ENCODE measurements at places on chromosomes 12 and 14.

GRCh38 chr14:64423987-64424386 is 35.8 kb downstream of the MTHFD1 start:
- peak; percentile 66 for DNase-seq

GRCh38 chr14:63286071-63286470 is 32.7 kb downstream of the GPHB5 start:
- no peak for DNase-seq

- peak; percentile 69 for DNase-seq
Measured at GRCh38 chr12:51695241-51696010, 104.4 kb downstream of the SCN8A start.

GRCh38 chr14:72522847-72523246 is 371.1 kb downstream of the DPF3 start:
- DNase-seq: no peak

- no peak for DNase-seq
Measured at GRCh38 chr12:26576266-26576665, 256.7 kb downstream of the ITPR2 start.

DNA sequence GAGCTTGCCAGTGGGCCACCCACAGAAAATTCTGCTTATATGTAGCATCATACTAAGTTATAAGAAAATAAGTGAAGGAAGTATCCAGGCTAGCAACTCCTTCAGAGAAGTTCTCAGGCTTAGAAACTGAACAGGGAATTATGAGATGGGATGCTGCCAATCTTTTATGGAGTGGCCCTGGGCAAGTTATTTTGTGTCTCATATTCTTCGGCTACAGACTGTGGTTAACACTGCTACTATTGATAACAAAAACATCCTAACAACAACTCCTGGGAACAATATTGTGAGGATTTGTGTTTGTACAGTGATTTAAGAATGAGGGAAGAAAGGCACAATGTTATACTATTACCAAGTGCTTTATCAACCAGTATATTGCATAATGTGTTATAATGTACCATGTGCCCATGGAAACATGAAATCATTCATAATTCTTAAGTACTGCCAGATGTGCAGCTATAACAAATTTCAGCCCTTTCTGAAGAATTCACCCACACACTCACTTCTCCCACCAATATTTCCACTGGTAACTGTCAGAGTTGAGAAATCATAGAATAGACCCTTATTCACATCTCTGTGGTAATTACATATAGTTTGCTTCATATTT is 113.3 kb upstream of the SOX5 start:
- DNase-seq: no peak

DNA sequence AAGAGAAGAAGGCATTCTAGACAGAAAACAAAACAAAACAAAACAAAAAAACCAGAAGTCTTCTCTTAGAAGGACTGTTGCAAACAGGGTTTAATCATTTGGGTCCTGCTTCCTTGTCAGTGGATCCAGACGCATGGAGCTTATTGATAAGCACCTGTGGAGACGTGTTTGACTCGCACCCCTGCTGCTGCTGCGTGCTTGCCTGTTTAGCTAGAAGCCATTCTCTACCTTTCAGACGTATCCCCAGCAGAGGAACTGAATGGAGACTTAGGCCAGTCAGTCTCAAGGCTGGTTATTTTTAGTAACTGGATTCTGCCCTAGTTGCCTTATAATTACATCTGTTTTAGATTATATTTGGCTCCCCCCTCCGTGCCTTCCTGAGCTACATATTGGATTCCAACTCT is 186.1 kb upstream of the EEA1 start:
- DNase-seq: no peak

- peak; percentile 41 for DNase-seq
Measured at GRCh38 chr12:2739832-2740641, 54.7 kb upstream of the FKBP4 start.

DNA sequence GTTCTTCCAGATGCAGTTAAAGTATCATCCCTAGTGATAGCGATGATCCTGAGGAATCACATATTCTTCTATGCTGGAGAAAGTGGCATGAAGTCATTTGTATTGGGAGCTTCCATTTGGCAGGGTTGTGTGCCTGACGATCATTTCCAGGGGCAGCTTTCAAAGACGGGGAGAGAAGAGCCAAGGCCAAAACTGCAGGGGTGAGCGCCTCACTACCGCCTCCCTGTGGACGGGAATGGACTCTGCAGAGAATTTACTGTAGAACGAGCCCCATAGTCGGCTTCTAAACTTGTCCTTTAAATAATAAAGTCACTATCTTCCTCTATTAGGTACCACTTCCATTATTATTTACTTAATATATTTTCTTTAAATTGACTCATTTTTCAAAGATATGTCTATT is 555.9 kb upstream of the TMEM132C start:
- no peak for DNase-seq

GRCh38 chr12:38544330-38545066 is 227.9 kb downstream of the ALG10B start:
- DNase-seq: no peak

DNA sequence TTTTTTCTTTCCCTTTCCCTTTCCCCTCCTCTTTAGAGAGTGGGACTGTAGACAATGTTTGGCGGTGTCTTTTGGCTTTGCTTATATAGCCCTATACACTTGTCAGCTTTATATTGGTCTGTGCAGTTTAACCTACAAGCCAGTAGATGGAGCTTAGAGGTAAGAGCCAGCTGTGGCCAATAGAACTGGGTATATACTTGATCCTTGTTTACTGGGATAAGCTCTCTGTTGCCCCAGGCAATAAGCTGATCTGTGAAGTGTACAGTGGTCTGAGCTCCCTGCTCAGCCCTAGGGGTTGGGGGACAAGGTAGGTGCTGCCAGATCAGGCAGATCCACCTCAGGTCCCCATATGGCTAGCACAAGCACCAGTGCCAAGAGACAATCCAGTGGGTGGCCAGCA is 434.1 kb downstream of the NOVA1 start:
- no peak for DNase-seq

DNA sequence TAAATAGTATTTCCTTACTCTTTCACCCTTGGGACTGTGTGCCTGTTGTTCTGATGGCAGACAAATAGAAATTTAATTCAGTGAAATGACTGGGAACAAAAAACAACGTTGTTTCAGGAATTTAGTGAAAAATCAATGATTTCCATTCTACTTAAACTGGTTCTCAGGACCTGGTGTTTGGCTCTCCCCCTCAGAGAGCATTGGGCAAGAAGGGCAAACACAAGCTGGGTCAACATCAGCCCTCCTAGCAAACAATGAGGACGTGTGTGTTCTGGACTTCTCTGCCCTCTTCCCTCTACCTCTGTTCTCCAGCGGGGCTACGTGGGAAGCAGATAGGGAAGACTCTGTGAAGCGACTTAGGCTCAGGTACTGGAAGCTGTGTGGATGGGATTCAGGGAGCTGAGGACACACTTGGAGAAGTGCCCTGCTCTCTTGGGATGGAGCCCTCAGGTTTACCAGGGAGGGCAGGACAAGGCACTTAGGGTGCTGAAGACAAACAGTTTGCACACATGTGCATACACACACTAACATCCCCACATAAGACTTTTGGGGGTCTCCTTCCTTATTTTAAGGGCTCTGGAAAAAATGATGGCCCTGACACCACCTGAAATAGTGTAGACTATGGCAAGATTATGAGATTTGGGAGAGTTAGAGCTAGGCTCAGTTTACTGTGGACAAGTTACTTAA is 7.6 kb upstream of the SERPINA1 start:
- DNase-seq: no peak

DNA sequence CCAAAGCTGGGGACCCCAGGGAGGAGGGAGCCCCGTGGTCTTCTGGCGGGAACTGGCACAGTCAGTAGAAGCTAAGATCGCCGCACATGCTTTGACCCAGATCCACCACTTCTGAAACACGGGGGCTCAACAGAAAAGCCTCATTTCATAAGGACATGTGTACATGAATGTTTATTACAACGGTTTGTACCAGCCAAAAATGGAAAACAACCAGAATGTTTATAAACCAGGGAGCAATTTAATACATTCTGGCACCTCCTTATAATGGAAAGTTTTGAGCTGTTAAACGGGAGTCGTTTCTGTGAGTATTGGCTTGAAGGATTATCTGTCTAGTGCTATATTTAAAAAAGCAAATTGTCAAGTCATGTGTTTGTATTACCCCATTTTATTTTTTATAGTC is 7.3 kb upstream of the TMEM179 start:
- DNase-seq: no peak

- no peak for DNase-seq
Measured at GRCh38 chr14:104464907-104465306, 114.7 kb upstream of the C14orf180 start.

GRCh38 chr12:102462795-102463465 is 17.4 kb downstream of the IGF1 start:
- peak; percentile 35 for DNase-seq

DNA sequence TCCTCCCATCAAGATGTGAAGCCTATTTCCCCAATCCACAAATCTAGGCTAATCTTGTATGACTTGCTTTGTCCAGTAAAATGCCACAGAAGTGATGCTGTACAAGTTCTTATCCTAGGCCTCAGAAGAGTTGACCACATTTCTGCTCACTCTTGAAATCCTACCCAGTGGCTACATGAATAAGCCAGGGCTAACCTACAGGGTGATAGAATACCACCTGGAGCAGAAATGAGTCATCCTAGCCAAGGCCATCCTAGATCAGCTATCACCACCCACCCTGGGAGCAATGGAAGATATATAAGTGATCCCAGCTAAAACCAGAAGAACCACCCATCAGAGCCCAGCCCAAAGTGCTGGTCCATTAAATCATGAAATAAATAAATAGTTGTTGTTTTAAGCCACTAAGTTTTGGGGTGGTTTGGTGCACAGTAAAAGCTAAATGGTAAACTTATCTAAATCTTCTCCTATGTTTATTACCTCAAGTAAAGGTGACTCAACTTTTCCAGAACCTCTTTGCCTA is 105.1 kb downstream of the RPS29 start:
- no peak for DNase-seq
